Amniotic epithelial cell (primary cell): ENCODE measurements at places on chromosomes 13 and 19.
A peak's percentile ranks its signal among the peaks of the same experiment; 100 is the strongest.

DNA sequence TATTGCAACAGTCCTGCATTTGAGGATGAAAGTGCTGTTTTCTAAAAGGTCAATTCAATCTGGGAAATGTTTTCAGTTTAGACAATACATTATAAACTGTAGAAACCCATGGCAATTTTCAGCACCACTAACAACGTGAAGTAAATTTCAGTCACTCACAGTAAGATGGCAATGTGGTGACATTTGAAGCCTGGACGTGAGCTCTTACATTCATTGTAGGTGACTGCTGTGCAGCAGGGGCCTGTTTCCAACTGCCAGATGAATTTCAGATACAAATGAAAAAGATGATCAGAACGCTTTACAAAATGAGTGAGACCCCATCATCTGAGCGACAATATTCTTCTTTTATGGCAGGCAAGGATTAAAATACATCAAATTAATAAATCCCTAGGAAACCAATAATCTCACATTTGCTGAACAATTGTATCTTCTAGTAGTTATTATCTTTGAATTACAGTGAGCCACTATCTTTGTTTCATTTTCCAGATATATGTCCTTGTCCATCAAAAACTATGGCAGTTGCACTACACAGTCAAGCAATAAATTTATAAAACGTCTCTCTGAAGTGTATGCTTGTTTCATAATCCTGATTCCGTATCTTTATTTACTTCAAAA, 1816.8 kb downstream of the OLFM4 start:
- DNase-seq = no peak

DNA sequence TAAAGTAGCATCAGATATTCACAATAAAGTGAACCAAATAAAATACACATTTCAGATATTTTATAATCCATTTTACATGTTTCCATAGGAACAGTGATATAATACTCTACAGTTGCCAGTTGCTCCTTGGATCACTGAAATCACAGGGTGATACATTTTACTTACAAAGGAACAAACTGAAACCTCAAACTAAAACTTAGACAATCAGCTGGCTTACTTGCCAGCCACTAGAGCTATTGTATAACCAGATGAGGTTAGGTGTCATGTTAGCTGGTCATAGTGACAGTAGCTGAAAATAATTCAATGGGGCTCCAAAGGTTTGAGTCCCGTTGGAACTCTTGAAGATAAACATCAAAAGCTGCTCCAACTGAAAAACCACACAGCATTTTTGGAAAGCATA, 274.6 kb downstream of the ITGBL1 start:
- DNase-seq = no peak

DNA sequence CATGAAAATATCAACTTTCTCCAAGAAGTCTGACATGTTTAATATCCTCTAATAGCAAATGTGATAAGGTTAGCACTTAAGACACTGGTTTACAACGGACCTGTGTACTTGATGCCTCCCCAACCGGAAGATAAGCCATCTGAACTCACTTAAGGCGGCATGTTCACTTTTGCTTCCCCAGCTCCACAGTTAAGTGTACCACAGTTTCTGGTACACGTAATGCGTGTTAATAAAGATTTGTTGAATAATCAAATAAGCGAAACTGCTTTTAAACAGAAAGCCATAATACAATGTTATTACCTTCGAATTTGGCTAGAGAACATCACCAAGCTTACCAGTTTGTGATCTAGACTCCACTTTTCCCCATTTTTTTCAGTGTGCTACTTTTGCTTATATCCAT, 1.4 kb upstream of the PAN3 start:
- peak; percentile 14 for DNase-seq

DNA sequence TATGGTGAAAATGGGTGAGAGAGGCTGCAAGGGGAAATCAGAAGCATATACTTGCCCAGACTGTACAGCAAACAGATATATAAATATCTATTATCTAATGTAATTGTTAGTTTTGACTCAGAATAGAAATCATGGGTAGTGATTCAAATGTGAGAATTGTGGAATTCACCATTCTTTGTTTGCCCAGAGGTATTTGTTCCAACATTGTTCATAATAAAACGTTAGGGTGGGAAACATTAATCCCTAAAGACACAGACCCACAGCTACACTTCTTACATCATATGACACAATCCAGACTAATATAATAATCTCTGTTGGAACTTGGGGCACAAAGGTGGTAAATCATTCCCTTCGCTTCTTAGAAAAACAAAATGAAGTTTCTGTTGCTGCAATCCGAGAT, 646.5 kb upstream of the SLITRK6 start:
- DNase-seq = peak; percentile 12

GRCh38 chr19:34257559-34257924, 3.2 kb downstream of the GARRE1 start:
- DNase-seq = no peak

DNA sequence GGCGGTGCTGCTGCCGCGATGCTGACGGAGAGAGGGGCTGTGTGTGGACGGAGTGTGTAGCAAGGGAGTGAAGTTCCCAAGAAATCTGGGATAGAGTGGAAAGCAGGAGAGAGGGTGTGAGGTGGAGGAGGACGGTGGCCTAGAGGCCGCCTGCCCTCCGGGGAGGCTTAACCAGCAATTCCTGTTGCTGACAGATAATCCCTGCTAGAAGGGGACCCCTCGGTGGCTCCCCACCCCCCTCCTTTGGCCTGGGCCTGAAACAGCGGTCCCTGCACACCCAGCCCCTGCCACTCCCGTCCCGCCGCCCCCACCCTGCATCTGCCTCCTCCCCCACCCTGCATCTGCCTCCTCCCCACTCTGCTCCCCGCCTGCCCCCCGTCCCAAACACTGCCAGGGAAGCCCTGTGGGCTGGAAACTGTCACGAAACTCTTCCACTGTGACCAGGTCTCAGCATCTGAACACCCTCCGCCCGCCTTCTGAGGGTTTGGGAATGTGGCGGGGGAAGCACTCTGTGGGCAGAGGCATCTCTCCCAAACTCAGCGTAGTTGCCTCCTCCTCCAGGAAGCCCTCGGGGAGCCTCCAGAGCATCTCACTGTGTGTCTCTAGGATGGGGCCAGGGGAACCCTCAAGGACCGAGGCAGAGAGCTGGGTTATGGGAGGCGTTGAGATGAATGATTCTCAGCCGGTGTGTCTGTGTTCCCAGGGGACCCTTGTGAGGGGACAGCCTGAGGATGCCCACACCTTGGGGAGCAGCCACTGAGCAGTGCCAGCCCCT, 17.1 kb upstream of the MATK start:
- DNase-seq = no peak

GRCh38 chr19:16463341-16463990, 8.3 kb downstream of the EPS15L1 start:
- no peak for DNase-seq

DNA sequence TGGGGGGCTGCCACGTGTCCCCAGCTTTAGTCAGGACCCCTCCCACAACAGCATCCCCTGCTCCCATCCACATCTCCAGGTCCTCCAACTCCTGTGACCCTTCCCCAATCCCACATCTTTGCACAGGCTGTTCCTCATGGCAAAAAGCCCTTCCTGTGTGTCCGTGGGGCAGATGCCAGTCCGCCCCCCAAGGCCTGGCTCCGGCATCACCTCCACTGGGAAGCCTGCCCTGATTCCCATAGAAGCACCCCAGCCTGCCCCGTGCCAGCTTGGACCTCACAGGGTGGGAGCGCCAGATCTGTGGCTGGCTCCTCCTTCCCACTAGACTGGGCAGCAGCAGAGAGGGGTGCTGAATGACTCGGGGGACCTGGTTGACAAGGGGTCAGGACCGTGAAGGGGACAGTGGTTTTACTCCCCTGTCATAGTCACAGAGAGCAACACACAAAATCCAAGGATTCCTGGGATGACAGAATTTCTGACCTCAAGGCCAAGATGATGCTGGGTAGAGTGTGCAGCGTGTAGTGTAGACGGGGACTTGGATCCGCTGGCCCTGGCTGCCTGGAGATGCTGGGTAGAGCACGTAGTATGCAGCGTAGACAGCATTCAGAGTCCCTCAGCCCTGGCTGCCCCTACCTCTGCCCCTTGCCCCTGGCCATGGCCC, 13.3 kb downstream of the KLF2 start:
- no peak for DNase-seq

GRCh38 chr19:18504886-18505610, 16.8 kb downstream of the ELL start:
- no peak for DNase-seq
